ENCODE measurements at places on chromosomes 7 and 10.

GRCh38 chr7:117069379-117069778, 116.1 kb downstream of the ST7 start:
- peak; percentile 61 for DNase-seq

DNA sequence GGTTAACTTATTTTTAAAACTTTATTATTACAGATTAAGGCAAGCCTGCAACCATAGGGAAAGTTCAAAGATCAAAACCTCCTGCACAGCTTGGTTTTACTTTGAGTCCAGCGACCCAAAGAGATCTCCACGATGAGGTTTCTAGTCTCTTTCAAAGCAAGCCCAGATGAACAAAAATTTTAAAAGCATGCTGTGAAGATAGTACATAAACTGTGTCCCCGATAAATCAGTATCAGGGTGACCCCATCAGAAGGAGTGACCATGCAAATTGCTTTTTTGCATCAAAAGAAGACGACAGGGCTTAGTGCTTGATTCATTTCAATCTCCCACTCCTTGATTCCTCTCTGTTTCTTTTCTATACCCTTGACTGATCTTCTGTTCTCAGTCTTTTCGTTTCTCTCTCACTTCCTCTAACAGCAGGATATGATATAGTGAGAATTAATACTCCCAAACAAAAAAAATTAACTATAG, 16.0 kb upstream of the DNTT start:
- DNase-seq = no peak

GRCh38 chr10:130720235-130720634, 584.0 kb downstream of the GLRX3 start:
- no peak for DNase-seq

- DNase-seq = no peak
Observed at GRCh38 chr10:34781711-34782110, 33.4 kb downstream of the PARD3 start.

- no peak for DNase-seq
Observed at GRCh38 chr7:144436500-144436899, 33.0 kb upstream of the NOBOX start.

- DNase-seq = no peak
Observed at GRCh38 chr7:41134300-41135255, 568.3 kb downstream of the INHBA start.

DNA sequence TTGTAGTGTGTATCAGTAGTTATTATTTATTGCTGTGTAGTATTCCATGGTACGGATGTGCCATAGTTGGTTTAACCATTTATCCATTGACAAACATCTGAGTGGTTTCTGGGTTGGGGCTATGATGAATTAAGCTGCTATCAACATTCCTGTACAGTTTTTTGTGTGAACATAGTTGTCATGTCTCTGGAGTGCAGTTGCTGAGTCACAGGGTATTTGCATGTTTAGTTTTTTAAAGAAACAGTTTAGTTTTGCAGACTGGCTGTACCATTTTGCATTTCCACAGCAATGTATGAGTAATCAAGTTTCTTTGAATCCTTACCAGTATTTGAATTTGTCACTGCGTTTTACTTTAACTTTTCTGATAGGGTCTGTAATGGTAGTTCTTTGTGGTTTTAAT, 516.7 kb upstream of the CELF2 start:
- DNase-seq = no peak

GRCh38 chr7:122887198-122887597, 938 bp upstream of the CADPS2 start:
- DNase-seq = no peak

- DNase-seq = no peak
Observed at GRCh38 chr10:25557136-25557535, 376.9 kb upstream of the MYO3A start.

DNA sequence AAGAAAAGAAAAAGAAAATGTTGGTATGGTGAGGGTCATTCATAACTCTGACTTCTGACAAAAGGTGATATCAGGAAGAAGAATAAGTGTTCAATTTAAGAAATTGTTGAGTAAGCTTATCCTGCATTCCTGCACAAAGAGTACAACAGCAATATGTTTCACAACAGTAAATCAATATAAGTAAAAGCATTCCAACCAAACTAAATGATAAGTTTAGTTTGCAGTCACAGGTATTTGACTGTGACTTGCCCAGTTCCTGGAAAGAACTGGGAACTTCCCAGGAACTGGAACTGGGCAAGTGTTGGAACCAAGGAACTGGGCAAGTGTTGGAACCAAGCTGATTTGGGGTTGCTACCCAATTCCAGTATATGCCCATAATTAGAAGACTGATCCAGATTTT, 35.0 kb downstream of the NEURL1 start:
- DNase-seq = no peak

DNA sequence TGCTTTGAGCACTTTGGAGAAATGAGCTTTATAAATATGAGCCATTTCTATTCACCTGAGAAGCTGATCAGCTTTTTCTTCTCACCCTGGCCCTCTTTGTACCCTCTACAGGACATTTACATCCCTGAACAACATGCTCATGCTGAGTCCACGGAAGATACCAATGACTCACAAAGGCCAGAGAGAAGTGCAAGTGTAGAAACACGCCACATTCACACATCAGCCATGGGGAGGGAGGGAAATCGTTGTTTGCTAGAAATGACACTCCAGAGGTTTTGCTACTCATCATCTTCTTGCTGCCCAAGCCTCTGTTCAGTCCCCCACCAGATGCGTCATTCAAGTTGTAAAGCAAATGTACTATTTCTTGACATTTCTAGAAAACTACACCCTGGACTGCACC, 2.8 kb upstream of the UCN3 start:
- DNase-seq = no peak

GRCh38 chr7:129665013-129665401, 53.5 kb downstream of the NRF1 start:
- DNase-seq = no peak

DNA sequence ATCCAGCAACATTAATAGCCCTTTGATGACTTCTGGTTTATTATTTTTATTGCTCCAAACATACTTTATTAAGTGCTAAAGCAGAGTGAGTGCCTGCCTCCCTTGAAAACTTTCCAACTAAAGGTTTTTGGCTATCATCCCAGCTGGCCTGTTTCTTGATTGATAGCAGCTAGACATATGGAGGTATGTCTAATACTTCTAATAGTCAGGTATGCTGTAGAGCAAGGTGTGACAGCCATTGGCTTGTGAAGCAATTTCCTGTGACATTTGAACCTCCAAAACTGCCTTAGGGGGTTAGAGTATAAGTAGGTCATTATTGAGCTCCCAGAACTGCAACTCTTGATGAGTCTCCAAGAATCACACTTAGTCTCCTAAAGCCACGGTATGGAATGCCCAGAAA, 55.8 kb downstream of the LOXL4 start:
- DNase-seq = no peak

GRCh38 chr10:47347303-47347675, 874 bp upstream of the RBP3 start:
- no peak for DNase-seq

DNA sequence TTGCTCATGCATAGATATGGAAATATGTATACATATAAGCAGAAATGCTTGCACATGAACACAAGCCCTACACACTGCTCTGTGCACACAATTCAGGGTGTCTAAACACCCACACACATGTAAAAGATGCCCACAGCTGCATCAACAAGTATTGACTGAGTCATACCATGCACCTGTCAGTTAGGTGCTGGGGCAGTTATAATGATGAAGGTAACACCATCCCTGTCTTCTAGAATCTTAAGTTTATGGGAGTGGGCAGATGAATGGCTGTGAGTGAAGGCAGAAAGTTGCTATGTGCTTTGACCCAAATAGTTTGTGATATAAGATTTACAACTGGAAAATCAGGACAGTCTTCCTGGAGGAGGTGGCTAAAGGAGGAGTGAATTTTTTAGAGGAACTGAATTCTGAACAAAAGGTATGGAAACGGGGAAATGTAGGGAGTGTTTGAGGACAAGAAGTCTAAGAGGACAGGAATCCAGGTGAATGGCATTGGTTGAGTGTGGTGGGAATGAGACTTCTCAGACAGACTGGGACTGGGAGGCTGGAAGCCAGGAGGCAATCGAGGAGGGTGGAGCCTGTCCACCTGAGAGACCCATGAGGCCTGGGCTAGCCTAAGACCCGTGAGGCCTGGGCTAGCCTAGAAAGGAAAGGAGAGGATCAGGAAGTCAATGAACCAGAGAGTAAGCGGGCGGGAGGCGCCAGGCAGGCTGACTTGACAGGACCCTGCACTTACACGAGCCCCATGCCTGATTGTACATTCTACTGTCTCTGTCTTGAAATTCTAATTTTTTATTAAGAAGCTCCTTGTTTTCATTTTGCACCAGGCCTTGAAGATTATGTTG, 20.7 kb downstream of the POLL start:
- no peak for DNase-seq

GRCh38 chr7:151851145-151851751, 25.7 kb downstream of the PRKAG2 start:
- no peak for DNase-seq

- no peak for DNase-seq
Observed at GRCh38 chr10:25695586-25695985, 238.4 kb upstream of the MYO3A start.

- no peak for DNase-seq
Observed at GRCh38 chr7:101134399-101134980, 7.6 kb downstream of the SERPINE1 start.

- DNase-seq = no peak
Observed at GRCh38 chr10:129962872-129963640, 1.0 kb downstream of the EBF3 start.

- DNase-seq = no peak
Observed at GRCh38 chr7:142482891-142483658, 225.2 kb upstream of the PRSS58 start.

GRCh38 chr10:70584909-70585544, 17.5 kb downstream of the PRF1 start:
- peak; percentile 84 for DNase-seq

DNA sequence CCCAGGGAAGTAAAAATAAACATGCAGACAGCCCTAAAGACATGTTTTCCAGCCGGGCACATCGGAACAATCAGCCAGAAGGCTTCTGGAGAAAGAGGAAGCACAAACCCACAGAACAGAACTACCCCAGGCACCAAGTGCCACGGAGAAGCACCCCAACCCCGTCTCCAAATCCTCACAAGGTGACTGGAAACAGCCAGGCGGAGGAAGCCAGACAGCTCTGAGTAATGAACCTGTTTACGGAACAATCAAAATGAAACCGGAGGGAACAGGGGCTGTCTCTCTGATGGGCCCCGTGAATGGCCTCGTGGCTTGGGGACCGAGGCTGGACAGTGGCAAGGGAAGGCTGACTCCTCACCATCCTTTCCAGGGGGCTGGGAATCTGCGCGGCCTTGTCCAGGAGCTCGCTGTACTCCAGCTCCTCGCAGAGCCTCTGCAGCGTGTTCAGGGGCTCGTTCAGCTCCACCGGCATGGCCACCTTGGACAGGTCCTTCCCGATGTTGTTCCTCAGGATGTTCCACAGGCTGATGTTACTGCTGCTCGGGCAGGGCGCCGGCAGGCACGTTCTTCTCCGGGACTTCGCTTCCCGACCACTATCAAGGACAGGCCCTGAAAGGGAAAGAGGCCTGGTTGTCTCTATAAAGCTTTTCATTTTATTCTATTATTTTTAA, 77.0 kb upstream of the GSDME start:
- DNase-seq = no peak

DNA sequence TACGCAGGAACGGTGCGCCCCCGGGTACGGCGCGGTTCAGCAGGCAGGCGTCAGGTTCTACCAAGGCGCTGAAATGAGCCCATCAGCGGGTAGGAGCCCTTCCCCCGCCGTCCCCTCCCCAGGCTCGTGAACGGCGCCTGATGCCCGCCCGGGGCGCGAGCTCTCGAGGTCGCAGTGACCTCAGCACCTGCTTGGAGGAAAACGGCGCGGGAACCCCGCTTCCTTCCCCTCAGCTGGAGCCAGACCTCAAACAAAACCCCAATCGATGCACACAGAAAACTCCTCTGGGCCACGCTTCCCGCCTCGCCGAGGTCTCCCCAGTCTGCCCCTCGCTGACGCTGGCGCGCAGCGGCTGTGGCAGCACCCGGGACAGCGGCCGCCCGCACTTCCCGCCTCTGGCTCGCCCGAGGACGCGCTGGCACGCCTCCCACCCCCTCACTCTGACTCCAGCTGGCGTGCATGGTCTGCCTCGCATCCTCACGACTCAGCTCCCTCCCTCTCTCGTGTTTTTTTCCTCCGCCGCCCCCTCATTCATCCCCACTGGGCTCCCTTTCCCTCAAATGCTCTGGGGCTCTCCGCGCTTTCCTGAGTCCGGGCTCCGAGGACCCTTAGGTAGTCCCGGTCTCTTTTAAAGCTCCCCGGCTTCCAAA, 514 bp upstream of the GAD2 start:
- no peak for DNase-seq

DNA sequence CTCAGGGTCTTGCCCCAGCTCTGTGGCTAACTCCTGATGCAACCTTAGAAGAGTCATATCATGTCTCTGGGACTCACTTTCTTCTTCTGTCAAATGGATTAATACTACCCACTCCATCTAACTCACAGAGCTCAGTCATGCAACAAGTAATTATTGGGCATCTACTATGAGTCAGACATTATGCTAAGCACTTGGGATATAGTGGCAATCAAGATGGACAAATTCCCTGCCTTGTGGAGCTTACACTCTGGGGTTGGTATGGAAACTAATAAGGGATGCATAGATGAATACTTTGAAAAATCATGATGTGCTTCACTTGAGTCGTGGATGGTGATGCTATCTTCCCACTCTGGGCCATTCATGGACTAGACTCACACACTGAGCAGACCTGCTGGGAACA, 88.9 kb downstream of the KCNMA1 start:
- no peak for DNase-seq

- DNase-seq = no peak
Observed at GRCh38 chr7:102413091-102413490, 16.9 kb downstream of the PRKRIP1 start.

DNA sequence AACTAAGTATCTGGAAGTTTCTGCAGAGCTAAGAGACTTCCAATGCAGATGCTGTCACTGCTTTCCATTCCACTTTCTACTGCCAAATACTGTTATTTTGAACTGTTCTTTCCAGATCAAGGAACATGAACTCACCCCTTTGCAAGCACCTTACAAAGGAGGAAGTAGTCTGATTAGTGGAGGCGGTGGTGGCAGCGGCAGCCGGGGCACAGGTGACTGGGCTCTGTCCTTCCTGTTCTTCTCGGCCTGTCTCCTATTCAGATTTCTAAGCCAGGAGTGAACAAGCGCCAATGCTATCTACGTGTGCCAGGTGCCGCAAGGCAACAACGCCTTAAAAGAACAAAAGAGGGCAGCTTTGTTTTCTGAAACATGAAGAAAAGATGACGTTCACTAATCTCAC, 44.9 kb downstream of the BEND7 start:
- DNase-seq = no peak

DNA sequence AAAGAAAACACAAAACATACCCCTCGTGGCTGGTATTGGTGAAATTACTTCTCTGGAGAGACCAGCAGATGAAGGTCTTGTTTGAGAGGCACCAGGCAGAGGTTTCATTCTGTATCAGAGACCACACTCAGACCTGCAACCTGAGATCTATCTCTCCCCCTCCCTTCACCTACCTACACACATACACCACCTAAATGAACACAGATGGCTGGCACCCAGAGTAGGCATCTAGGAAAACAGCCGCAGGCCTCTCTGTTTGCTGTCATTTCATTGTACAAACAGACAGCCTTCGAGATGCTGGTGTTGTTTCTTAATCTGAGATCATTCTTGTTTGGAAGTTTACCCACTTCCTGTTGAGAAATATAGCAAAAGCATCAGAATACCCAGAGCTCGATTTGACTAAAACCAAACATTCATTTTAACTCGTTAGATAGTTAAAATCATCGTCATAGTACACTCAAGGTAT, 173.9 kb upstream of the SLC25A13 start:
- no peak for DNase-seq

- no peak for DNase-seq
Observed at GRCh38 chr7:131012477-131013031, 278.5 kb upstream of the KLF14 start.
